ENCODE measurements at places on chromosomes 12 and 14. TPM values are rescaled to one million over a fixed set of nuclear protein-coding genes. Genes with fewer than 3 reads are reported as not detected.

SLC5A8 gene
- polyA plus RNA-seq: not detected

- no peak overlapping the region for H3K4me3 ChIP-seq
- H3K36me3 ChIP-seq: peaks cover 35% of the 10 kb centered on the region
- H3K27ac ChIP-seq: no peak overlapping the region
- no peaks in the 10 kb centered on the region for H3K27me3 ChIP-seq
Measured at GRCh38 chr14:39094515-39094914, 8.5 kb downstream of the SEC23A start.

NANOG gene
- not detected for polyA plus RNA-seq

- H3K4me3 ChIP-seq: no peak overlapping the region
- no peak overlapping the region for H3K27ac ChIP-seq
- H3K36me3 ChIP-seq: no peaks in the 10 kb centered on the region
- H3K4me1 ChIP-seq: no peaks in the 10 kb centered on the region
- DNase-seq: no peak
Measured at GRCh38 chr14:66099451-66099850, 386.7 kb upstream of the CCDC196 start.

LTBR gene
- 66.0 TPM for polyA plus RNA-seq

DNA sequence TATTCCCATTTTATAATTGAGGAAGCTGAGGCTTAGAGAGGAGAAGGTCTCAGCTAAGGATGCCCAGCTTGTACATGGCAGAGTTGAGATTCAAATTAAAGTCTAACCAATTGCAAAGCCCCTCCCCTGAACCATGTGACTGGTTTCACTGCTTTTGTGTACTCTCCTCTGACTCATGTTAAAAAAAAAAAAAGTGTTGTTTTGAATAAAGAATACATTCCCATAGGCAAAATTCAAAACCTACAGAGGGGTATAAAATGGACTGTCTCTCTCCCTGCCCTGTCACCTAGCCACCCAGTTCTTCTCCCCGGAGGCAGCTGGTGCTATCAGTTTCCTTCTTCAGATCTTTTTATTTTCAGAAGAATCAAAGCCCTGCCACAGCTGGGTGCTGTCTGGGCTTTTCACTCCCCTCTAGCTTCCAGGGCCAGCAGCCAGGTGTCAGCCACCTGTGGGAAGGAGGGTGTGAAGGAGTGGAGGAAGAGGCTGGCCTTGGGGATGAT, 5.4 kb downstream of the PSMD9 start:
- peaks cover 22% of the 10 kb centered on the region for H3K36me3 ChIP-seq
- DNase-seq: peak; percentile 77
- H3K4me1 ChIP-seq: peaks cover 19% of the 10 kb centered on the region
- no peak overlapping the region for H3K4me3 ChIP-seq

DNA sequence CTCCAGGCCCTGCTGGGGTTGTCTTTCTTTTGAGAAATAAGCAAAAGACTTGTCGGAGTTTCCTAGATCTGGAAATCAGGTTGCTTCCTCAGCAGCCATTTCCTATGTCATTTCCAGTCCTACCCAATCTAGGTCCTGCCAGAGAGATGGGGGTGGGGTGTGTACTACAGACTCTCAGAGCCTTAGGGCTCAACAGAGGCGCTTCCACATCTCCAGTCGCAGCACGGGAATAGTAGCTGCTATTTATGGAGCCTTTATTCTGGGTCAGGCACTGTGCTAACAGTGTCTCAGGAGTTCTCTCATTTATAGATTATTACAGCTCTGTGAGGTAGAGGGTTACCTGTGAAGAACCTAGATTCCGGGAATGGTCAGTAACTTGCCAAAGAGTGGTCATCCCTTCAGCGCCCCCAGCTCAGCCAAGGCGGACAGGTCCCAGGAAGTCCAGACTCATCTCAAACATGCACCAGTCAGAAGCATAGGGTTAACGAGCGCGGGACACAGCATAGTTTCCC, 21.9 kb downstream of the DHRS2 start:
- H3K4me1 ChIP-seq: no peaks in the 10 kb centered on the region
- DNase-seq: no peak
- H3K36me3 ChIP-seq: no peaks in the 10 kb centered on the region
- H3K4me3 ChIP-seq: no peak overlapping the region

DNA sequence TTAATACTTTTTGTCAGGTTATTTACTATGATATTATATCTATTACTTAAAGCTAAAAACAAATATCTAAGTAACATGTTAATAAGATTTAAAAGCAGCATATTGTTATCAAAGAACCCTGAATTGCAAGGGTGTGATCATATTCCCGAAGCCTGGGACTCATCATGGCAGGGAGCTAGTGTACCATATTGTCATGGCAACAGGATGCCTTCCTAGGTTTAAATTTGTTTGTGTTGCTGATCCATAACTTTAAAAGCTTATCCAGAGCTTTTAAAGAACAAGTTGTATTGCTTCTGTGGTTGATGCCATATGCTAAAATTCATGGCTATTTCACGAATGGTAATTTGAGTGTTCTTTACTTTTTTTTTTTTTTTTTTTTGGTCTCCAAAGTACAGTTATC, 500.5 kb downstream of the NAV3 start:
- no peaks in the 10 kb centered on the region for H3K4me1 ChIP-seq
- no peak overlapping the region for H3K4me3 ChIP-seq
- no peaks in the 10 kb centered on the region for H3K27me3 ChIP-seq
- no peaks in the 10 kb centered on the region for H3K36me3 ChIP-seq
- DNase-seq: no peak
